ENCODE measurements at places on chromosomes 5 and 9.

GRCh38 chr5:126519637-126520592 is 75.1 kb downstream of the ALDH7A1 start:
- H3K27ac ChIP-seq, result peak overlapping the region; percentile 83
- DNase-seq, result peak; percentile 75
- no peak overlapping the region for H3K4me3 ChIP-seq
- H3K27me3 ChIP-seq, result no peaks in the 10 kb centered on the region
- H3K36me3 ChIP-seq, result no peaks in the 10 kb centered on the region

GRCh38 chr5:45507178-45507577 is 189.0 kb downstream of the HCN1 start:
- no peaks in the 10 kb centered on the region for H3K36me3 ChIP-seq
- H3K27ac ChIP-seq, result no peak overlapping the region
- DNase-seq, result no peak
- H3K4me3 ChIP-seq, result no peak overlapping the region

- H3K36me3 ChIP-seq, result no peaks in the 10 kb centered on the region
- H3K4me3 ChIP-seq, result no peak overlapping the region
- H3K27me3 ChIP-seq, result no peaks in the 10 kb centered on the region
- H3K4me1 ChIP-seq, result no peaks in the 10 kb centered on the region
Observed at GRCh38 chr9:134283111-134283515, 43.1 kb upstream of the RXRA start.

DNA sequence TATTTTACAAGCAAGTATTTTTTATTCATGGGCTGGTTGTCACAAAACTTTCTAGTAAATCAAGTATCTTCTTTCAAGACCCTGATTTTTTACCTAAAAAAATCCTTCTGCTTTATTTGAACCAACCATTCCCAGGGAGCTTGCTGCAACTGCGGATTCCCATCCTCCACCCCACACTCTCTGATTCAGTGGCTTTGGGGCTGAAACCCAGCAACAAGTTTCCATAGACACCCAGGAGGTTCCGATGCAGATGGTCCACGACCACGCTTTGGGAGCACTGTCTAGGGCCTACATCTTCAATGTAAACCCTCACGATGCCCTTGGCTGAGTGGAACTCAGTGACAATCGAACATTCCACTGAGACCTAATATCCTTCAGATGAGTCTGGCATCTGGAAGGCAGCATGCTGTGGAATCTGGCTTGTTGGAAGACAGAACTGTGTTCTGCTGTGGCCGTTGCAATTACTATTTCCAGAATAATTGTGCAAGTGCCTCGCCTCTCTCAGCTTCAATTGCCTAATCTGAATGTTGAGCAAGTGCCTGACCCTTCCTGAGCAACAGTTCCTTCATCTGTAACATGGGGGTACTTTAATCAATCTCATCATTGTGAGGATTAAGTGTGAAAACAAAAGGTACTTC is 105.1 kb downstream of the INSYN2B start:
- peak; percentile 28 for DNase-seq
- H3K27me3 ChIP-seq, result no peaks in the 10 kb centered on the region
- no peaks in the 10 kb centered on the region for H3K36me3 ChIP-seq

GRCh38 chr5:124741711-124742496 is 4.5 kb downstream of the ZNF608 start:
- peak overlapping the region; percentile 32 for H3K27ac ChIP-seq
- DNase-seq, result no peak

DNA sequence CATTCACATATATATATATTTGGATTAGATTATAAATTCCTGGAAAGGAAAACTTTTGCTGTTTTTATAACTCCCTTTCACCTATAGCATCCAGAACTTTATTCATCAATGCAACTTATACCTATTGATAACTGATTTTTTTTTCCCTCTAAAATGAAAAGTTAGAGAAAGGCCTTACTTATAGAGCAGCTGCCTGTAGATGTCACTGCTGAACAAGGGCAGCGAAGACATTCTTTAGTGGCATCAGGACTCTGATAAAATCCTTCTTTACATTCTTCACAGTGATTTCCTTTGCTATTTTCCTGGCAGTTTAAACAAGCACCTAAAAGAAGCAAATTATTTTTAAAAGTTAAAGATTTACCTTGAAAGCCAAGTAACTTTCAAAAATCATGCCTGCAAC is 32.3 kb upstream of the CDK5RAP2 start:
- no peaks in the 10 kb centered on the region for H3K36me3 ChIP-seq
- H3K4me1 ChIP-seq, result no peaks in the 10 kb centered on the region
- H3K27ac ChIP-seq, result no peak overlapping the region
- no peak overlapping the region for H3K4me3 ChIP-seq

- no peak overlapping the region for H3K27ac ChIP-seq
- H3K27me3 ChIP-seq, result no peaks in the 10 kb centered on the region
- no peaks in the 10 kb centered on the region for H3K4me1 ChIP-seq
Observed at GRCh38 chr9:1366276-1366675, 316.1 kb downstream of the DMRT2 start.

GRCh38 chr9:4262735-4263141 is 37.1 kb downstream of the GLIS3 start:
- H3K36me3 ChIP-seq, result no peaks in the 10 kb centered on the region
- H3K27me3 ChIP-seq, result no peaks in the 10 kb centered on the region
- H3K27ac ChIP-seq, result no peak overlapping the region

DNA sequence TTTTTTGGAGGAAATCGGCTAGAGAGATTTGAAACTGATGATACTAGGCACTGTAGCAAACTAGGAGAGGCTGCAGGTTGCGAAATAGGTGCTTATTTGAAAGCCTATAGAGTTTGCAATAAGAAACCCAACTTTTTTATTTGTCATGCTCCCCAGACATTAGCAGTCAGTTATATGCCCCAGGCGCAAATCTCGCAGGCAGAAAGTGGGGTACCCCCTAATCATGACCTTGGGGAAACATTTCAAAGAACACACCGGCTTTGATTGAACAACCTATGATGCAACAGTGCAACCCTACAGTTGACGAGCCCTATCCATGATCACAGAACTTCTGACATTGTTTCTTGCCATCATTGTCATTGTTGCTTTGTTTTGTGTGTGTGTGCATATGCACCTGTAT is 510.5 kb downstream of the RAB3C start:
- no peaks in the 10 kb centered on the region for H3K36me3 ChIP-seq
- H3K27me3 ChIP-seq, result no peaks in the 10 kb centered on the region
- no peak overlapping the region for H3K4me3 ChIP-seq
- no peak overlapping the region for H3K27ac ChIP-seq
- DNase-seq, result no peak
- H3K4me1 ChIP-seq, result no peaks in the 10 kb centered on the region

- H3K27ac ChIP-seq, result no peak overlapping the region
- H3K27me3 ChIP-seq, result no peaks in the 10 kb centered on the region
- H3K4me3 ChIP-seq, result no peak overlapping the region
- DNase-seq, result no peak
- H3K4me1 ChIP-seq, result no peaks in the 10 kb centered on the region
Observed at GRCh38 chr5:23208959-23209431, 298.4 kb upstream of the PRDM9 start.

DNA sequence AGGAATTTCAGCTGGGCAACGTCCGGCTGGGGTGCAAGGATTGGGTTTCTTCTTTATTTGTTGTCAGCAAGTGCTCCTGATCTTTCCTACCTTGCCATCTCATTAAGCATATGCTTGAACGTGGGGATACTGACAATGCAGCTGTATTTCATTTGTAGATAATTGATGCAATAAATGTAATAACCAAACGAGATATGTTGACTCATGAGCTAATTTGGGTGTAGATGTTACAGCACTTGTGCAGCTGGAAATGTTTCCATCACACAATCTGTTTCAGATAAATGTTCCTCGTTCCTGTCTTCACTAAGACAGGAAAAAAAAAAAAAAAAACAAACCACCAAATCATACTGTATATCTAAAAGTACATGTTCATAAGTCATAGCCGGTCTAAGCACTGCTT is 123.8 kb downstream of the DMRT2 start:
- H3K4me3 ChIP-seq, result no peak overlapping the region
- no peaks in the 10 kb centered on the region for H3K36me3 ChIP-seq
- DNase-seq, result no peak
- no peaks in the 10 kb centered on the region for H3K4me1 ChIP-seq
- no peak overlapping the region for H3K27ac ChIP-seq
- H3K27me3 ChIP-seq, result no peaks in the 10 kb centered on the region

GRCh38 chr5:94632024-94632423 is 13.6 kb downstream of the SLF1 start:
- H3K4me1 ChIP-seq, result no peaks in the 10 kb centered on the region
- no peaks in the 10 kb centered on the region for H3K36me3 ChIP-seq
- no peaks in the 10 kb centered on the region for H3K27me3 ChIP-seq
- DNase-seq, result no peak

- H3K27me3 ChIP-seq, result no peaks in the 10 kb centered on the region
- no peaks in the 10 kb centered on the region for H3K36me3 ChIP-seq
- no peak overlapping the region for H3K4me3 ChIP-seq
- H3K27ac ChIP-seq, result no peak overlapping the region
Observed at GRCh38 chr5:112065781-112066180, 308.8 kb upstream of the NREP start.

- peak; percentile 64 for DNase-seq
- peak overlapping the region; percentile 99 for H3K4me3 ChIP-seq
- H3K27ac ChIP-seq, result peak overlapping the region; percentile 88
- no peaks in the 10 kb centered on the region for H3K27me3 ChIP-seq
- H3K4me1 ChIP-seq, result no peaks in the 10 kb centered on the region
- H3K36me3 ChIP-seq, result no peaks in the 10 kb centered on the region
Observed at GRCh38 chr5:159207686-159208513, 1.5 kb downstream of the RNF145 start.

DNA sequence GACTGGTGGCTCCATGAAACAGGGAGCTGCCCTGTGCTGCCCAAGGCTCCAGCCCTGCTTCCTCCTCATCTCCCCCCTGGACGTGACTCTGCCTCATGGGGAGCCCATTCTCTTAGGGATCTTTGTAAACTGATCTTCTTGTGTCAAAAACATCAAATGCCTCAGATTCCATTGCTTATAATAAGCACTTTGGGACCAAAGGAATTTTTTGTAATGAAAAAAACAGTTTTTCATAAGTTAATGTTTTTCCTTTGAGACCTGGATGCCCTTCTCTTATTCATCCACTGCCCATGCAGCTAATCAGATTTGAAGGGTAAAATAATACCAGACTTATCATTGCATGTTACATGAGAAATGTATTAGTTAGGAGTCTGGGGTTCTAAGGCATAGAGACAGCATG is 41.7 kb downstream of the PALM2AKAP2 start:
- H3K36me3 ChIP-seq, result no peaks in the 10 kb centered on the region
- no peaks in the 10 kb centered on the region for H3K27me3 ChIP-seq
- H3K27ac ChIP-seq, result no peak overlapping the region
- H3K4me3 ChIP-seq, result no peak overlapping the region

DNA sequence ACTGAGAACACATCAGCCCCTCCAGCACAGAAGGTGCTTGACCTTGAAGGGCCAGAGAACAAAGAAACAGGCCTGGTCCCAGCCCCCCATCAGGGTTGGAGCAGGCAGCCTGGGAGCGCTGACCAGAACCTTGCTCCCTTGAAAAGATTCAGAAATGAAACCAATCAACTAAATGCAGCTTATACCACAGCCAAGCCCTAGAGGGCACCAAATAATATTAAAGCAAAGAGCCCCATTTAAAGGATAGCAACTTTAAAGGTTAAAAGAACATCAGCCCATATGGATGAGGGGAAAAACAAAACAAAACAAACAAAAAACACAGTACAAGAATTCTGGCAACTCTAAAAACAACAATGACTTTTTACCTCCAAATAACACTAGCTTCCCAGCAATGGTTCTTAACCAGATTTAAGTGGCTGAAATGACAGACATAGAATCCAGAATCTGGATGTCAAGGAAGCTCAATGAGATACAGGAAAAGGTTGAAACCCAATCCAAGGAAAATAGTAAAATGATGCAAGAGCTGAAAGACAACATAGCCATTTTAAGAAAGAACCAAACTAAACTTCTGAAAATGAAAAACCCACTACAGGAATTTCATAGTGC is 471.9 kb downstream of the MTRR start:
- H3K27ac ChIP-seq, result no peak overlapping the region
- no peaks in the 10 kb centered on the region for H3K27me3 ChIP-seq
- H3K4me1 ChIP-seq, result no peaks in the 10 kb centered on the region
- no peak for DNase-seq
- no peaks in the 10 kb centered on the region for H3K36me3 ChIP-seq

GRCh38 chr5:76542887-76543690 is 80.1 kb downstream of the F2RL2 start:
- no peaks in the 10 kb centered on the region for H3K27me3 ChIP-seq
- H3K4me3 ChIP-seq, result no peak overlapping the region
- DNase-seq, result no peak
- H3K4me1 ChIP-seq, result no peaks in the 10 kb centered on the region

DNA sequence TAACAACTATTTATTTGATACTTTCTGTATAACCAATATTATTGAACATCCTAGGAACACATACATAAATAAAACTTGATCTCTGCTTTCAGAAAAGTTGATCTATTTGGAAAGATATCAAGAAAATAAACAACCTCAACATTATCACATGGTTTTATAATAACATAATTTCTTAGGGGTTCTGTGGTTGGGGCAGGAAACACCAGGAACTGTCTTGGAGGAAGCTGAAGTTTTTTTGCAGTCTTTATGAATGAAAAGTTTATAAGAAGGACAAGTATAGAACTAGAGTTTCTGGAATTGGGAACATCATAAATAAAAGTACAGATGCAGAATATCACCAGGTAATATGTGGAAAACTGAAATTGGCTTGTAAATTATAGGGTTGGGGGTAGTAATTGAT is 296.1 kb downstream of the TAF11L14 start:
- H3K27me3 ChIP-seq, result no peaks in the 10 kb centered on the region
- H3K27ac ChIP-seq, result no peak overlapping the region
- H3K4me3 ChIP-seq, result no peak overlapping the region
- no peaks in the 10 kb centered on the region for H3K4me1 ChIP-seq
- no peaks in the 10 kb centered on the region for H3K36me3 ChIP-seq

DNA sequence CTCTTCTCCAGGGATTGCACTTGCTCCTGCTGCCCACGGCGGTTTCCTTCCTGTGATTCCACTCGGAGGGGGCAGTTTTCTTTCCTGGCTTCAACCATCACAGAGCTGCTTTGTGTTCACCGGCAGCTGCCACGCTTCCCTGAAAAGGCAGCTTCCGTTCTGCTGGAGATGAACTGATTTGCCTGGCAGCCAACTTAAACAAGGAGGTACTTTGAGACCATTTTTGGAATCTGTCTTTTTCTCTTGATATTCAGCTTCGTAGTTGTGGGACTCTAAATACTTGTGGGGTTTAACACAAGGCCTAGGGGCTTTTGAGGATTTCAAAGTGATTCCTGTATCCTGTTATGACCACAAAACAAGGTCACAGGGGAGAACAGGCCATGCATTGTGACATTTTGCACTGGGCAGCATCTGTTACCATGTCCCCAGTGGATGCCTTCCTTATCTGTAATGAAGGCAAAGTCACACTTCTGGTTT is 192.0 kb downstream of the MTRR start:
- H3K4me1 ChIP-seq, result no peaks in the 10 kb centered on the region
- no peak overlapping the region for H3K4me3 ChIP-seq
- H3K36me3 ChIP-seq, result no peaks in the 10 kb centered on the region
- no peaks in the 10 kb centered on the region for H3K27me3 ChIP-seq
- no peak for DNase-seq

DNA sequence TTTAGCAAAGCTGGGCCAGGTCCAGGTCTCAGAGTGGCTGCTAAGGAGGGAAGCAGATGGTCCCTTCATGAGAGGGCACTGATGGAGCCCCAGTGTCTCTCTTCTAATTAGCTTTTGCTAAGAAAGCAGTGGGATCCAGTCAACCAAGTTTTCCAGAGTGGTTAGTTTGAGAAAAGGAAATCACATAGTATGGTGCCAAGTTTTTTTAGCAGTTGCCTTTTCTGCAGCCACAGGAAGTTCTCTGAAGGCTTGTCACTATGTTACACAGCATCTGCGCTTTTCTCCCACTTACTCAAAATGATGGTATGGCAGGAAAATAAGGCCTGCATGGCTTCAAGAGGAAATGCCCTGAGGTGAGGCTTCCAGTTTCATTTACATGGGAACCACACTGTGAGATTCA is 331.5 kb upstream of the ZNF462 start:
- no peak overlapping the region for H3K4me3 ChIP-seq
- H3K27ac ChIP-seq, result no peak overlapping the region
- no peaks in the 10 kb centered on the region for H3K36me3 ChIP-seq
- no peak for DNase-seq

Measured in uterus (tissue), 4 donors.